ENCODE measurements at places on chromosomes 7 and 10.

DNA sequence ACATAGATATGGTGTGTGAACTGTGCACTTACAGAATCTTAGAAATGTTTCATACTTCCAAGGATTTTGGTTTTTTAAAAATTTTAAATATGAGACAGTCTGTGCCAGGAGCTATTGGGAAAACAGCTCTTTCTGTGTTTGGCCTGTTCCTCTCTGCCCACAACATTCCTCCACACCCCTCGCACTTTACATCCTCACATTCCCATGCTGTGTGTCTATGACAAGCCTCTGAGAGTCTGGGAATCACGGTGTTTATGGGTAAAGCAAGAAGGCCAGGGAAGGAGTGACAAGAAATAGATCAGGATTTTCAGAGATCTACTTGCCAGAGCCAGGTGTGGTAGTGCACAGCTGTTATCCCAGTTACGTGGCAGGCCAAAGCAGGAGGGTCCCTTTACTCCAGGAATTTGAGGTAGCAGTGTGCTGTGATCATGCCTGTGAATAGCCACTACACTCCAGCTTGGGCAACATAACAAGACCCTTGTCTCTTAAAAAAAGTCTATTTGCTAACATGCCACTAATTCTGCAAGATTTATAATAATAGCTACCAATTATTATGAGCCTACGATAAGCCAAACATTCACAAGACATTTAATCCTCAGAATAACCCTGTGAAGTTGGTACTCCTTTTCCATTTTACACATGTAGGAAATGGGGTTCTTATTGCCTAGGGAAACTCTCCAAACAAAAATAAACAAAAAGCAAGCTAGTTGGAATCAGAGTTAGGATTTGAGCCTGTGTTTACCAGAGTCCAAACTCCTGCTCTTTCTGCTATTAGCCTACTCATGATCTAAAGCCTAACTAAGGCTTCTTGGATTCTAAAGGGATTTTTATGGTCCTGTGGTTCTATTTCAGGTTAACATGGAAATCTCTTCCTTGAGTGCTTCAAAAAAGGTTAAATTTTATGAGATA lies 168.3 kb upstream of the SP8 start:
- no peak for DNase-seq

- no peak for DNase-seq
These were observed 291.8 kb downstream of the TCERG1L start for GRCh38 chr10:131019696-131020095.

DNA sequence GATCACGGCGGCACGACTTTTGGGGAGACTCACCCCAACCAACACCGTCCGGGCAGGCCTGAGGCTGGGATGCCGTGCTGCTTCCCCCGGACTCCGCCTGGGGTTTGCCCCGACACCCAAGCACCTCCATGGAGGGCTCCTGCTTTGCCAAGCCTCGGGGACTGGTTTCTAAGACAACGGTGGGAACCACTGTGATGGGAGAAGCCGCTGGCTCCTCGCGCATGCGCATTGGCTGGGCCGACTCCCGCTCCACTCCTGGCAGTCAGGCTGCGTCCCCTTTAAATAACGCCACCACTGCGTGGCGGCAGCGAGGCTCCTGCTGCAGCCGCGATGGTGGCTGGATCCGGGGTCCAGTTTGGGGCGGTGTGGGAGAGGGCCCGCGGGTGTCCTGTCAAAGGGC lies 201.0 kb downstream of the ZNF716 start:
- DNase-seq, result no peak

DNA sequence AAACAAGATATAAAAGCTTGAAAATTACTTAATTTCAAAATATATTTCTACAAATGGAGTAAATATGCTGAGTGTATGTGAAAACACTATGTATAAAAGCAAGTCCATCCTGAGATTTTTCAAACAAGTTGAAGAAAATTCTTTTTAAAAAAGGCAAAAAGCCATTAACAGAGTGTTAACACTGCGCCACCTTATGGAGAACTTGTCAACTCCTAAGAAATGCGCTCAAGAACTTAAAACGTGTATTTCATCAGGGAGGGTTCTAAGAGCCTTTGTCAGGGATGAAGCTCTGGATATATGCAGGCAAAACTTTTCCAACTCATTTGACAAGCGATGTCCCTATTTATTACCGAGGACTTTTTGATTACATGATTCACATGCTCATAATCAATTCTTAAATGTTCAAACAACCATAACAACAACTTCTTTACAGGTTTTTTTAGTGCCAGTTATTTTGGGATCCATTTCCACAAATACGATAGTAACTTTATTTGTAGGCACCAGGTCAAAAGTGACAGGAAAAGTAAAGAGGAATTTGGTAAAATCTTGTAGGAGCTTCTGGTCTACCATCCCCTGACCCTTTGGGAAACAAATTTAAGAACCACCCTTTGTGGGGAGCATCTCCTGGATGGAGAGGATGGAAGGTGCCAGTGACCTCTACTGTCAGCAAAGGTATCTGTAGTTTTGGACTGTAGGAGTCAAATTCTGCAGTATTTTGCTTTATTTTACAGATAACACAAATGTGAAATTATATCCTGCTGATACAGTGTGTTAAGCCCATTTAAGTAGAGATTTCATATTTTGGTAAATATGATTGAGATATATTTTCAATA lies 23.2 kb downstream of the CALCR start:
- no peak for DNase-seq

- DNase-seq, result no peak
These were observed 189.6 kb downstream of the TNS3 start for GRCh38 chr7:47392241-47392759.

DNA sequence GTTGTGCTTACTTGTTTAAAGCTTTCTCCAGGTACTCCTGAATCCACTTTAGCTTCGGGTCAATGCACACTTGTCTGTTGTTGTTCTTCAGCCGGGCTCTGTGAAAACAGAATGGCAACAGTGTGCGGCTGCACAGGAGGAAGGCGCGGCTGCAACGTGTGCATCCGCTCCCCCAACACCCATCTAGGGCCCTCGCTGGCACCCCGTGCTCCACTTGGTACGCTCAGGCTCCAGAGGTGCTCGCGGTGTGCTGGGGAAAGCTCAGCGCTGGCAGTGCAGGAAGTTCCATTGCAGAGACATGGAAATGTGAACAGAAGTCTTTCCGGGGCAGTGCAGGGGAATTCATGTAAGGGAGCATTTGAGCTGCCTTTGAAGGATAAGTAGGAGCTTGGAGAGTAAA lies 6.3 kb downstream of the CXCL12 start:
- DNase-seq, result no peak

DNA sequence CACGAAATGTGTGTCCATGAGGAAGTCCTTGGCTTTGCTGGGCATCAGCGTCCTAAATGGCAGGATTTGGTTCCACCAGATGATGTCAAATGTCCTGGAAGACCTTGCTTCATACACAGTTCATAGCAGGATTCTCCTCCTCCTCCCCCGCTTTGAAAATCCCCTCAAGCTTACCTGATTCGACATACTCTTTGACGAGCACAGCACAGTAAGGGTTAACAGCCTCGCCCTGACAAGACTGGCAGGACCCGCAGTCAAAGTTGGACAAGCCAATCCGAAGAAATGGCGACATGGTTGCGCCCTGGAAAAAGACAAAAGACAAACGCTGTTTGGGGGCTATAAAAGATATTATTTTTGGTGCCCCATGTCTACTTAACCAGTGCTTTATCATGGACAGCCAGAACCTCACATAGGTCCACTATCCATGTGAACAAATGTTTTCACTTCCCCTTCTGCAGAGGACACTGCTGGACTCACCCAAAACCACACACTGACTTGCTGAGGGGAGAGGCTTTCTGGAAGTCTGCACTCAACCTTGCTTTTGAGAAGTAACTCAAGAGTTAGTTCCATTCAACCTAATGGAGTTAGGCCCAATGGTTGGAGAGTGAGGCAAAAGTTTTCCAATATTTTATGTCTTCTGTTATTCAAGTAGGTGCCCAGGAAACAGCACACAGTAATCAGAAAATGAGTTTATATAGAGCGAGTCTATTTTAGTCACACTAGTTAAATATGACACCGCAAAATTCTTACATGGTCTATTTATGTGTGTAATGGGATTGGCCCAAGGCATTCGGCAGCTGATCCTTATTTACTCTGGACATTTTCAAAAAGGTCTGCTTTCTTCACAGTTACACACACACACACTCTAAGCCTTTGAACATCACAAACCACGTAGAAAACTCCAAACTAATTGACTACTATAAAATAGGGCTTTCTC lies 65.0 kb downstream of the PRKCQ start:
- DNase-seq, result no peak
